ENCODE measurements at places on chromosomes 13 and 19.

GRCh38 chr13:19864746-19865309 lies 1.4 kb upstream of the ZMYM5 start:
- DNase-seq, result peak; percentile 56

DNA sequence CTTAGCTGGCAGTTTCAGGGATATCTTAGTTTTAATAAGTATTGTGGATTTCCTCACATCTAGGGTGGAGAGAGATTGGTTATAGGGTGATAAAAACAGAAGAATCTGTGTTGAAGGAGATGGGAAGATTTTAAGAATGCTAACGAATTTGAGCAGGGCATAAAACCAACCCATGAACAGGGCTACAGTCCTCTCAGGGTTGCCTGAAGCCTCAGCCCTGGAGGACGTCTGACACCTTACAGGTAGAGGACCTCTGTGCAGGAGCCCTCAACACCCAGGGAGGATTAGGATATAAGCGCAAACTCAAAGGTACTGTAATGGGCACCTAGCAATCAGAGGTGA lies 461 bp upstream of the WASF3 start:
- DNase-seq, result no peak

DNA sequence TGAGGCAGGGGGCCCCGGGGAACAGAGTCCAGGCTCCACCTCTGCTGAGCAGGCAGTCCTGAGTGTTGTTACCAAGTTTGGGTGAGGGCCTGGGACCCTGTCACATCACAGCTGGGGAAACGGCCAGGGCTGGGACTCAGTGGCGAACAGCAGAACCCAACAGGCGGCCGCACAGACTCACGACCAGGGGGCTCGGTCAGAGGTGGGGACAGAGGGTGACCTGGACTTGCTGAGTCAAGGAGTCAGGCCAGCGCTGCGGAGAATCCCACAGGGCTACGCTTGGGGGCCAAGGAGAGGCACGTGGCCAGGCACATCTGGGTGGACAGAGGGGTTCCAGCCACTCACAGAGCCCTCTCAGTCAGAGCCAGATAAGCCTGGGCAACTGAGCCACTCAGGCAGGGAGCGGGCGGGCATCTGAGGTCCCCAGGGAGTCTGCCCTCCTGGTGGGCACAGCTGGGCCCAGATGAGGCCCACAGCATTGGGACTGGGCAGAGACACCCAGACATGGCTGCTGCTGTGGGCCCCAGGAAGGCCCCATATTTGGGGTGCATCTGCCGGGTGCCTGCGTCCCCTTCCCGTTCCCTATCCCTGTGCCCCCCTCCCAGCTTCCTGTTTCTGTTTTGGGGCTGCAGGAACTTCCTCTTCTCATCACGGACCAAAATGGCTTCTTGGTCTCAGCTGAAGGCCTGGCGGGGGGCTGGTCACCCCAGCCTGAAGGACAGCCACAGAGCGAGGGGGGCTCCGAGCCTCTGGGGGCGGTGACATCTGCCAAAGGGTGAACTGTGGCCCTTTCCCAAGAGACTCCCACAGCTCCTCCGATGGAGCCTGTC lies 34.0 kb downstream of the CEBPA start:
- DNase-seq, result no peak

GRCh38 chr13:33543631-33544265 lies 258.2 kb upstream of the STARD13 start:
- peak; percentile 2 for DNase-seq

DNA sequence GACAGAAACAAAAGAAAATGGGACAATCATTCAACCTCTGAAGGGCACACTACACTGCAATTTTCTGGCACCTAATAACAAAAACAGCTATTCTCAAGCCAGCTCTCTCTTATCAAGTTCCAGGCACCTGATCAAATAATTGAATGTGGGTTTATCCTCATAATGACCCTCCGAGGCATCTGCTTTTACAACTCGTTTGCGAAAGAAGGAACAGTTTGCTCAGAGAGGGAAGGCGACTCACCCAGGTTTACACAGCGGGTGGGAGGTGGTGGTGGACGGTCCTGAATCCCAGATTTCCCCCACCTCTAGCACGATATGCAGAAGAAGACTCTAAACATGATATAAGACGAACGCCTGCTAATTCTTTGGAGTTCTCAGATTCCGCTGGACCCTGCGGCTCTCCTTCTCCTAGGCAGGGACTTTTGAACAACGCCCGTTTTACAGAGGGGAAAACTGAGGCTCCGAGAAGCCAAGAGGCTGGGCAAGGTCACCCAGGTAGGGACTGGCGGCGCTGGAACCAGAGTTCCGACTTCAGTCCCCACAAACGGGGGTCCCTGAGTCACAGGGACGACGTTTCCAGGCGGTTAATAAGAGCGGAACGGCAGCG lies 641 bp downstream of the SGTA start:
- DNase-seq, result peak; percentile 5
